ENCODE measurements at places on chromosomes 11 and 22.

- no peak for DNase-seq
Observed at GRCh38 chr22:39092111-39092862, 4.8 kb upstream of the APOBEC3H start.

DNA sequence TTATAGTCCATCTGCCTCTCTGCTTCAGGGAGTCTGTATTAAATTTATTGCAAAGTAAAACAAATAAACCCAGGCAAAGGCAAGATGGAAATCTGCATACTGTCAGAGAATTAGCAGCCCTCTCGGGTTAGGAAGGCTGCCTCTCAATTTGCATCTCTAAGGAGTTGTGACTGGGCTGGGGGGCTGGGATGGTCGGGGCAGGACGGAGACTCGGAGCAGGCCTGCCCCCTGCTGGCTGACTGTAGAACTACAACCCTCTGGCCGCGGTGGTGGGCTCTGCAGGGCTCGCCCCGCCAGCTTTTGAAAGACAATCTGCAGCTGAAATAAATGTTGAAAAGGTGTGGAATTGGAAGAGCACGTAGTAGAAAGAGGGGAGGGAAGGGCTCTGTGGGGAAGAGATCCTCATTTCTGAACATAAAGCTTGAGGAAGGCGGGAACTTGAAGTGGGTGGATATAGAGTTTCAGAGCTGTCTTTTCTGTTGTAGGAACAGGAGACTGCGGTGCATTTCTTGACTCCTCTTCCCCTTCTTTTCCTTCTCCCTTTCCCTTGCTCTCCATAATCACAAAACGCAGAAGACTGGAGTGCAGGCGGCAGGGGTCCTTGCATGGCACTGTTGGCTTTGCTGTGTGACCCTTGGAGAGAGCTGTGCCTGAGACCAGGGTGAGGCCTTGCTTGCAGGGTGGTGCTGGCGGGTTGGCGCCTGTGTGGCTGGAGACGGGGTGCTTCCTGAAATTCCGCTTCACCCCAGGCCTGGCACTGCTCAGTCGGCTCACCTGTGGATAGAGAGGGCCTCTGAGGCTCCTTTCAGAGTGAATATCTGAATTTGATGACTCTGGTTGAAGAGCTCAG, 22.6 kb upstream of the PKNOX2 start:
- DNase-seq, result peak; percentile 32

DNA sequence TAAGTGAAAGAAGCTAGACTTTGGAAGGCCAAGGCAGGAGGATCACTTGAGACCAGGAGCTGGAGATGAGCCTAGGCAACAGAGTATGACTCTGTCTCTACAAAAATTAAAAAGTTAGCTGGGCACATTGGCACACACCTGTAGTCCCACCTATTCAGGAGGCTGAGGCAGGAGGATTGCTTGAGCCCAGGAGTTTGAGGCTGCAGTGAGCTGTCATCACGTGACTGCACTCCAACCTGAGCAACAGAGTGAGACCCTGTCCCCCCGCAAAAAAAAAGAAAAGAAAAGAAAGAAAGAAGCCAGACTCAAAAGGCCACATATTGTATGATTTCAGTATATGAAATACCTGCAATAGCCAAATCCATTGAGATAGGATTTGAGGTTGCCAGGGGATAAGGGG, 7.9 kb upstream of the CAPN5 start:
- DNase-seq, result no peak

DNA sequence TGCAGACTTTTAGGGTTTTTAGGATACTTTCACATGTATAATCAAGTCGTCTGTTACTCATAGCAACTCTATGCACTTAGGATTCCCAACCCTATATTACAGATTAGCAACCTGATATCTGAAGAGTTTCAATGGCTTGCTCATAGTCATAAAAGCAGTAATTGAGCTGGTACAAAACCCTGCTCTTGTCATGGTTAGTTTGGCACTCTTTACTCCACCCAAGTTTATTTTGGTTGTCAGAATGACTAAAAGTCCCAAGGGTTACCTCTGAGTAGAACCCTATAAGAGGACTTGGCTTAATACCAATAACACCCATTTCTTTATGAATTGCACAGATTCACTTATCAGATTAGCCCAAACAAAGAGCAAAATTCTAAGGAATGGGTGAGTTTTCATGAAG, 550.6 kb downstream of the SOX6 start:
- DNase-seq, result no peak

GRCh38 chr11:74311352-74311926, at the start of gene P4HA3:
Gene P4HA3 (minus strand): TSS chr11:74311640. CDS start chr11:74311611, 29 bp downstream.
- no peak for DNase-seq

DNA sequence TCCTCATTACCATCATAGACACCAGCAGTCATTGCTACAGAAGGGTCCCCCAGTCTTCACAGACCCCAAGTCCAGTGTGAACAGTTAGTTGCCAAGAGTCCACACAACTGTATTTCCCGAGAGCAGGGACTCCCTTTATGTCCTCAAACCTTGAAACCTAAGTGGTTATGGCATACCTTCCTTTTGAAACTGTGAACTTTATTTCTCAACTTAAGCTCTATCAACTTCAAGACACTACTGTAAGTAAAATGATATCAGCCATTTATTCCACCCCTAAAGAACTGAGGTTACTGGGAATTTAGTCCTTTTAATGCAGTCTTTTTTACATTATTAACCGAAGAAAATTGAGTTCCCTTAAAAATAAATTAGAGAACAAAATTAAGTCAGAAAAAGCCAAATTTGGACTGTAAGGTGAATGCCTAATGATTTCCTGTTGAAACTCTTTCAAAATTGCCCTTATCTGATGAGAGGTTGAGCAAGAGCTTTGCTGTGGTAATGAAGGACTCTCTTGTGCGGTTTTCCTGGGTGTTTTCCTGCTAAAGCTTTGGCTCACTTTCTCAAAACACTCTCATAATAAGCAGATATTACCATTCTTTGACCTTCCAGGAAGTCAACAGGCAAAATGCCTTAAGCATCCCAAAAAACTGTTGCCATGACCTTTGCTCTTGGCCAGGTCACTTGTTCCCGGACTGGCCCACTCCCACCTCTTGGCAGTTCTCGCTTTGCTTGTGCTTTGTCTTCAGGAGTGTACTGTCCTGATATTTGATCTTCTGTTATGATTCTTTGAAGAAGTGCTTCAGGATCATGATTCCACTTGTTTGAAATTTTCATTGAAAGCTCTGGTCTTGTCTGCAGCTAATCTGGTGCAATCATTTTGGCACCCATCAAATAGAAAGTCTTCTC, 765.4 kb upstream of the ANO3 start:
- no peak for DNase-seq

DNA sequence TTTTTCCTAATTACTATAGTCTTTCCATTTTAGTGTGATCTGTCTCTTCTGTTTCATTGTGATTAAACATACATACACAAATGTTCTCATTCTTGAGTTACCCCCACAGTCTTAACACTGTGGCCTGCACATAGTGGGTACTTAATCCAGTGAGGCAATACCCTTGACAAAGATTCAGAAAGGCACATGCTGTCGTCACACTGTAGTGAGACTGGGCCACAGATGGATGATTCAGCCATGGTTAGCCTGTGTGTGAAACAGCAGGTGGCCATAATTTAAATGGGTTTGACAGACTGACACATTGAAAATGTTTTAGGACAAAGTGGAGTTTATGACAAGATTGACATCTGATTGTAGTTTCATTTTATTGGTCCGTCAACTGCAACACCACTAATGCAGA, 313.1 kb downstream of the C11orf87 start:
- no peak for DNase-seq

Data from stimulated activated CD8-positive, alpha-beta memory T cell treated with anti-CD3 and anti-CD28 coated beads, Interleukin-4, amount 100 ng/mL, for 1 hour (primary cell).